Forelimb muscle (tissue), 1 donor: ENCODE measurements at places on chromosomes 1 and 21.

DNA sequence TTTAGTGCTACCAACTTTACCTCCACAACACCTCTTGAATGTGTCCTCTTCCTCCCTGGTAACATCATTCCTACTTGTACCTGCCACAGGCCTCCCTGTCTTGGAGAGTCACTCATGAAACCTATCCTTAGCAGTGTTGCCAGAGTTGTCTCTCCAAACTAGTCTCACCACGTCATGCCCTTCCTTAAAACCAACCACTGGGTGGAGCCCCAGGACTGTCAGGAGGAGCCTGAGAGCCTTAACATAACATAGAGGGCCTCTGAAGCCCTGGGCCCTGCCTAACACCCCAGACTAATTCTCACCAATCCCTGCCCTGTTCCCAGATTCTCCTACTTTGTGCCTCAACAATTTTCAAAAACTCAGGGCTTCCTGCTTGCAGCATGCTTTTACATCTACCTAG, 65.3 kb downstream of the ZNF697 start:
- DNase-seq: no peak

- no peak for DNase-seq
Measured at GRCh38 chr1:185676969-185677368, 57.2 kb upstream of the HMCN1 start.

GRCh38 chr1:53811414-53811851, 26.7 kb downstream of the NDC1 start:
- DNase-seq: no peak

DNA sequence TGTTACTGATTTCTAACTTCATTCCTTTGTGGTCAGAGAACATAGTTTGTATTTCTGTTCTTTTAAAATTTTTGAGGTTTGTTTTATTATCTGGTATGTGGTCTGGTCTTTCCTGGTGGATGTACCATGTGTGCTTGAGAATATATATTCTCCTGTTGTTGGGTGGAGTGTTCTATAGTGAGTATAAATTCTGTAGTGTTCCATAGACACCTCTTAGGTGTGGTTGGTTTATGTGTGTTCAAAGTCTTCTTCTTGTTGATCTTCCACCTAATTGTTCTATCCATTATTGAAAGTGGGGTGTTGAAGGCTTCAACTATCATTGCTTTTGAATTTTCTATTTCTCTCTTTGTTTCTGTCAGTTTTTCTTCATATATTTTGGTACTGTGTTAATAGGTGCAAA, 20.1 kb downstream of the PPP2R5A start:
- DNase-seq: no peak

GRCh38 chr1:118481126-118481525, 296.1 kb upstream of the SPAG17 start:
- DNase-seq: no peak
